T-cell (primary cell): ENCODE measurements at places on chromosomes 3 and 15. TPM values are rescaled to one million over a fixed set of nuclear protein-coding genes. Genes with fewer than 3 reads are reported as not detected.
A peak's percentile ranks its signal among the peaks of the same experiment; 100 is the strongest.

Gene TRA2B
- 583 TPM for total RNA-seq

Gene PLA2G4D
- not detected for total RNA-seq

DNA sequence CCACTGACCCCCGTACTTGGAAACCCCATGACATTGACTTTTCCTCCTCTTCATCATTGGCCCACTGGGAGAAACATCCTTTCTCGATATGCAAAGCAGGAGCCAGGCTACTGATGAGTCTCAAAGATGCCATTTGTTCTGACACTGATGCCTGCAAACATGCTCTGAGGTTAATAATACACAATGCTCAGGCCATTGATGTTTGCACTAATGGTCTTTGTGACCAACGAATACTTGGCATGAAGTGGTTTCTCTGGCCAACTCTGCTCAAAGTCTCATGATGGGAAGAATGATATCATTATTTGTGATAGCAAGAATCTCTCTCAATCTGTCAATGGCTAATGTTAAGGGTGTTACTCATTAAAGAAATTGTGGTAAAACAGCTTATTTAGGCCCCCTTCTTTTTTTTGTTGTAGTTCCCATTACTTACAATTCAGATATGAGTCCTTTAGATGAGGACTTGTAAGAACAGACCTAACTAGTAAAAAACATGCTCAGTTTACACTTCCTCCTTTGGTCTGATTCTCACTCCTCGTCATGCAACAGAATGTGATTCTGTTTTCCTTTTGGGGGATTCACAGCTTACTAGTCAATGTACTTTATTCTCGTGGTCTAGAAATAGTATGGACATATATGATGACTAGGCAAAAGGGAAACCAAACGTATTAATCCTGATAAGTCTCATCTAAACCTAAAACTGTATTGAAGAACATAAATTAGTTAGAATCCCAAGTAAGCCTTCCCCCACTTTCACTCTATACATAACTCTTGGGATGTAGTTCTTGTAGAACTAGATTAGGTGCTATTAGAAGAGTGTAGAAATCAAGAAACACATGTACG is 488.8 kb upstream of the DPPA4 start:
- H3K4me1 ChIP-seq: no peaks in the 10 kb centered on the region
- no peak overlapping the region for H3K27ac ChIP-seq
- no peaks in the 10 kb centered on the region for H3K27me3 ChIP-seq
- H3K36me3 ChIP-seq: no peaks in the 10 kb centered on the region
- no peak for DNase-seq
- H3K4me3 ChIP-seq: no peak overlapping the region

DNA sequence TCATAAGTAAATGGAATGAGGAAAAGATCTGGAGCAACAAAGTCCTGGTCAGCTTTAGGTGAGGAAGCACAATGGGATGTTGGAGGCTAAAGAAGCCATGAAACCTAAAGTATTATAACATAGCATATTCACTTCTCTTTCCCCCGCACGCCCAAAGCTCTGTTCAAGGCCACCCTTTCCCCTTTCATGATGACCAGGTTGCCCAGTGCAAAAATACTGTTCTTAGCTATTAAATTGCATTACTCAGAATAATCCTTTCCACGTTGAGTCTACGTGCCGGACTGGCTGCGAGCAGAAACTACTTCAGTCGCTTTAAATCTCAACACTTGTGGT is 589 bp upstream of the MAPKBP1 start:
- peak overlapping the region; percentile 81 for H3K27ac ChIP-seq
- no peak for DNase-seq
- H3K4me1 ChIP-seq: peaks cover 42% of the 10 kb centered on the region
- H3K27me3 ChIP-seq: no peaks in the 10 kb centered on the region

- H3K27me3 ChIP-seq: no peaks in the 10 kb centered on the region
- no peaks in the 10 kb centered on the region for H3K4me1 ChIP-seq
- no peak for DNase-seq
- no peak overlapping the region for H3K27ac ChIP-seq
- H3K36me3 ChIP-seq: no peaks in the 10 kb centered on the region
Measured at GRCh38 chr15:37361621-37362020, 261.3 kb upstream of the MEIS2 start.

GRCh38 chr15:98503970-98504369 is 144.4 kb upstream of the IGF1R start:
- H3K36me3 ChIP-seq: no peaks in the 10 kb centered on the region
- H3K4me3 ChIP-seq: no peak overlapping the region
- no peak for DNase-seq
- H3K27me3 ChIP-seq: no peaks in the 10 kb centered on the region
- H3K4me1 ChIP-seq: no peaks in the 10 kb centered on the region
- H3K27ac ChIP-seq: no peak overlapping the region

DNA sequence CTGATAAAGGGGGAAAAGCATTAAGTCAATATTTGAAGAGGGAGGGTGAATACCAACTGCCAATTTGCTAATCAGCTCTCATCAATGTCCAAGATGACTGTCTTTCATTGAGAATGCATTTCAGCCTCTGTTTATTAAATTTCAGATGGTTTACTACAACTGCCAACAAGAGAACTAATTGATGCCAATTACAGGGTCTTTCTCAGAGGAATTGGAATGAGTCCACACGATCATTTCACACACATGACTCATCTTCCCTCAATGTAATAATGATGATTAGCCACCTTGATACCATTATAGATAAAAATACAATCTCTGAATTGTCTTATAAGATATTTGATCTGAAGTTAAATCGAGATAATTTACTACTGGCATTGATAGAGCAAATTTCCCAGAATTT is 1274.4 kb downstream of the ROBO2 start:
- H3K4me3 ChIP-seq: no peak overlapping the region
- H3K36me3 ChIP-seq: no peaks in the 10 kb centered on the region
- no peaks in the 10 kb centered on the region for H3K27me3 ChIP-seq
- no peaks in the 10 kb centered on the region for H3K4me1 ChIP-seq

DNA sequence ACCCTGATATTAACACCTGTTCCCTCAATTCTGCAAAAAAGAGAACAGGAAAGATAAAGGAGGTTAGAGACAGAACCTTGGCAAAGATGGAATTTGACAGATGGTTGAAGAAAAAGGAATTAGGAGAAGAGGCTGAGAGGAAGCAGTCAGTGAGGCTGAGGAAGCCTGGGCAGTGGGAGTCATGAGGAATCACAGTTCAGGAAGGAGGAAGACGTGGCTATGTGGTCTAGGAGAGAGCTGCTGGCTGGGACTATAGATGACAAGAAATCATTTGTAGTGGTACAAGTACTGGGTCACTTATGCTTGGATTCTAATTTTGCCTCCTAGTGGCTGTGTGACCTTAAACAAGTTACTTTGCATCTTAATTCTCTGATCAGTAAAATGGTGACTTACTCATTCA is 49.0 kb downstream of the LARS2 start:
- H3K27me3 ChIP-seq: no peaks in the 10 kb centered on the region
- H3K27ac ChIP-seq: no peak overlapping the region
- H3K4me1 ChIP-seq: no peaks in the 10 kb centered on the region
- DNase-seq: no peak

Gene TICRR
- total RNA-seq: 0.38 TPM

DNA sequence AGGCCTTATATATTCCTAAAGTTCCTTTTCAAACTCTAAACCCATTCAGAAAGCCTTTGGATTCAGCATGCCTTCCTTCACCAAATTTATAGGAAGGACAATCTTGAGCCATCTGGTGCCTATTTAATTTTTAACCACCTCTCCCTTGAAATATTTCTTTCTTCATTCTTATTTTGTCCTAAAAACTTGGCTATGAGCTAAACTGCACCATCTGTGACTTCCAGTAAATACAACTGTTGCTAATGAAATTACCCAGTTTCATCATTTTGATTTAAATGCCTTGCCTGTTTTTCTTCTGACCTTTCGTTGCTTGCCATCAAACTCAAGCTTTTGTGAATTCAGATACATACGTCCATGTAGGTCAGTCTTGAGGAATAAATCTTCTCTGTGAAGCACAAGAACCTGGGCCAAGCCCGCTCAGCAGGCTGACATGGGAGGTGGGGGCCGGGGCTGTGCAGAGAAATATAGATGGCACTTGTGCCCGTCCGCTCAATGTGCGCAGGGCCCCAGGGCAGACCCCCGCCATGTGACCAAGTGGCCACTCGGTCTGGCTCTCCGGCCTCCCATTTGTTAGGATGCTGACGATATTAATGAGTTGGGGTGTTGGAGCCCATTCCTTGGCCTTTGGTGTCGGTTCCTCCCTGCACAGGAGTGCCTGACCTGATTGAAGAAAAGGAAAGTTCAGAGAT is 335.9 kb downstream of the VPS13C start:
- no peak for DNase-seq
- no peak overlapping the region for H3K27ac ChIP-seq
- H3K36me3 ChIP-seq: no peaks in the 10 kb centered on the region
- H3K27me3 ChIP-seq: no peaks in the 10 kb centered on the region

Gene CCK
- total RNA-seq: not detected

- no peaks in the 10 kb centered on the region for H3K36me3 ChIP-seq
- no peak for DNase-seq
- H3K27ac ChIP-seq: no peak overlapping the region
- no peaks in the 10 kb centered on the region for H3K27me3 ChIP-seq
Measured at GRCh38 chr3:18670759-18671158, 245.6 kb upstream of the SATB1 start.

- H3K36me3 ChIP-seq: no peaks in the 10 kb centered on the region
- DNase-seq: no peak
- H3K27ac ChIP-seq: no peak overlapping the region
- no peaks in the 10 kb centered on the region for H3K4me1 ChIP-seq
Measured at GRCh38 chr15:70902107-70902506, 9.5 kb downstream of the LRRC49 start.

- no peak overlapping the region for H3K27ac ChIP-seq
- peaks cover 2% of the 10 kb centered on the region for H3K36me3 ChIP-seq
- DNase-seq: no peak
Measured at GRCh38 chr3:172171396-172172075, 132.2 kb downstream of the FNDC3B start.

Gene PCYT1A
- total RNA-seq: 61.1 TPM

DNA sequence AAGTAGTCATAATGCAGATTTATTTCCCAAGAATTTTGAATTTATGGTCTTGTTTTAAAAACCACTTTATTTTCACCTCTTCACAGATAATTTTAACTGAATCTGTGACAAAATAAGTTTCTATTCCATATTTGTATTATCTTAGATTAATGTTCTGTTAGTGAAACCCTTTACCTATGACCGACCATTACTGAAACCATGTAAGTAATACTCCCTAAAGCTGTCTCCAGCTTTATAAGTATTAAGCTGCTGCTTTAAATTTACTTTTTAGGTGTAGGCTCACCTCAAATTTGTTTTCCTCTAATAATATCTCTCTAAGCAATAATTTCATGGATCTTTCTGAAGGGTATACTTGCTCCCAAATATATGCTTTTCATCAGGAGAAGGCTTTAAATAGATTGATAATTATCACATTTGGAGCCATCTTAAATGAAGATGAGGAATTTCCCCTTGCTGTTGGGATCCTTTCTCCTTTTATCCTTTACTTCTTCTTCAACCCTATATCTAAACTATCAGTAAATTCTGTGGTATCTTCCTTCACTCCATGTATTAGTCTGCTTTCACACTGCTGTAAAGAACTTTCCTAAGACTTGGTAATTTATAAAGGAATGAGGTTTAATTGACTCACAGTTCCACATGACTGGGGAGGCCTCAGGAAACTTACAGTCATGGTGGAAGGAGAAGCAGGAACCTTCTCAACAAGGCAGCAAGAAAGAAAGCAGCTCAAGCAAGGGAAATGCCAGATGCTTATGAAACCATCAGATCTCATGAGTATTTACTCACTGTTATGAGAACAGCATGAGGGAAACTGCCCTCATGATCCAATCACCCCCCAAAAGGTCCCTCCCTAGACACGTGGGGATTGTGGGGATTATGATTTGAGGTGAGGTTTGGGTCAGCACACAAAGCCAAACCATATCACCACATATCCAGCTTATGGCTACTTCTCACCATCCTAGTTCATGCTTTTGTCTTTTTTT is 92.3 kb upstream of the P2RY1 start:
- no peaks in the 10 kb centered on the region for H3K27me3 ChIP-seq
- H3K27ac ChIP-seq: no peak overlapping the region
- no peaks in the 10 kb centered on the region for H3K36me3 ChIP-seq
- no peak for DNase-seq
- no peak overlapping the region for H3K4me3 ChIP-seq
- H3K4me1 ChIP-seq: no peaks in the 10 kb centered on the region

Gene CGNL1
- total RNA-seq: not detected

DNA sequence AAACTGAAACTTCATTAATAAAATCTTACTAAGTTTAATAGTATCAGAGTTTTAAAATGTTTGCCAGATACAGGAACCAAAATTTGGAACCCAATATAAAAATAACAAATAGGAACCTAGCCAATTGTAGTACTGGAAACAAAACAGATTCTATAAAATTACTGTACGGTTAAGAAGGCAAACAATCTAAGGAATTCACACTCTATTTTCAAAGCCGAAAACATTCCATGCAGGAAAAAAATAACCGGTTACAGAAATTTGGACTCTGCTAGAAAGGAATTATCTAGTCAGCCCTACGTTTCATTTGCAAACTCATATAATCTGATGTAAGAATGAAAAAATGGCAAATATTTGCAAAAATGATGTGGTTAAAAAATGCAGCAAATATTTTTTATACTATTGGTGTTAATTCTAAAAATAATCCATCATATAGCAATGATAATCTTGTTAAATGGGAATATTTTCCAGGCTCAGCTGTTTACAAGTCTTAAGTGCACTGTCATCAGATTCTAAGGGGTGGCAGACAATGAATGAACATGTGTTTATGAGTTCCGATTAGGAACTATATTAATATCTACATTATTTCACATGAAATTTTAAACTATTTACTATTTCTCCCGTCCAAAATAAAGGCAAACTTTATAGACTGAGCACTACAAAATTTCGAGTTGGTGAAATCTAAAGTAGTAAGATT is 58.1 kb downstream of the DCBLD2 start:
- H3K27me3 ChIP-seq: no peaks in the 10 kb centered on the region
- H3K36me3 ChIP-seq: no peaks in the 10 kb centered on the region
- H3K4me1 ChIP-seq: no peaks in the 10 kb centered on the region
- H3K27ac ChIP-seq: no peak overlapping the region
- no peak overlapping the region for H3K4me3 ChIP-seq

- DNase-seq: peak; percentile 11
- peaks cover 20% of the 10 kb centered on the region for H3K27me3 ChIP-seq
- peaks cover 56% of the 10 kb centered on the region for H3K4me1 ChIP-seq
Measured at GRCh38 chr15:70245932-70246622, 148.4 kb upstream of the TLE3 start.

- no peaks in the 10 kb centered on the region for H3K36me3 ChIP-seq
- H3K27me3 ChIP-seq: peaks cover 30% of the 10 kb centered on the region
- no peak for DNase-seq
- no peaks in the 10 kb centered on the region for H3K4me1 ChIP-seq
Measured at GRCh38 chr3:127062926-127063325, 80.0 kb downstream of the PLXNA1 start.

Gene CYP1A2
- not detected for total RNA-seq

- H3K27me3 ChIP-seq: no peaks in the 10 kb centered on the region
- no peak overlapping the region for H3K27ac ChIP-seq
- no peaks in the 10 kb centered on the region for H3K36me3 ChIP-seq
Measured at GRCh38 chr15:79994615-79995014, 23.6 kb upstream of the BCL2A1 start.

Gene TBCCD1
- total RNA-seq: 17.4 TPM
